NCI-H1048 (cell line): ENCODE measurements at places on chromosomes 5 and 9.

- no peak for DNase-seq
Observed at GRCh38 chr5:11387382-11387781, 516.9 kb downstream of the CTNND2 start.

DNA sequence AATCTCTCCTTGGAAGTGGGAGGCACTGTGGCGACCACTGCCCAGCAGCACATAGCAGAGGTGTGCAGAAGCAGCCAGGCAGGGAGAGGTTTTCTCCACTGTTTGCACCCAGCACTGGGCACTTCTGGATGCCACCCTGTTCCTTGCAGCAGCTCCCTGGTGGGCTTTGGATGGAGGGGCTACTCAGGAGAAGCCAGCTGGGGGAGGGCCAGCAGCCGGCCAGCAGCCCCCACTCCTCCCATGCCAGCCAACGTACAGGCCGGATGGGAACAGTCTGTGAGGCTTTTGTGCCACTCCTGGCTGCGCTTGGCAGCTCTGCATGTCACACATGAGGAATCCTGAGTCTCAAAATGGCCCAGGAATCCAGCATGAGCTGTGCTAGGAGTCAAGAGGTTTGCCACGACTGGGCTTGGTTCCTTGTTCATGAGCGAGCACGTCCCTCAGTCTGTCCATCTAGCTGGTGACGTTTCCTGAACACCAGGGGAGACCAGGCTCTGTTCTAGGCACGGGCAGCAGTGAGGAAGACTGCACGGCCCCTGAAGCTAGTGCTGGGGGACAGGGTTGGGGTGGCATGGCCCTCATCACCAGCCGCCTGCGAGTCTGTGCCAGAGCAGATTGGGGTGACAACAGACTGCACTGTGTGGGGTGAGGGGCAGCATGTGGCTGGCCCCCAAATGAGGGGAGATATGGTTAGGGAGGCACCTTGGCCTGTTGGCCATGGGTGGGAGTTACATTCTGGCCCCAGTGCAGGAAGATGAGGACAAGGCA is 10.1 kb downstream of the PHF2 start:
- DNase-seq = no peak

DNA sequence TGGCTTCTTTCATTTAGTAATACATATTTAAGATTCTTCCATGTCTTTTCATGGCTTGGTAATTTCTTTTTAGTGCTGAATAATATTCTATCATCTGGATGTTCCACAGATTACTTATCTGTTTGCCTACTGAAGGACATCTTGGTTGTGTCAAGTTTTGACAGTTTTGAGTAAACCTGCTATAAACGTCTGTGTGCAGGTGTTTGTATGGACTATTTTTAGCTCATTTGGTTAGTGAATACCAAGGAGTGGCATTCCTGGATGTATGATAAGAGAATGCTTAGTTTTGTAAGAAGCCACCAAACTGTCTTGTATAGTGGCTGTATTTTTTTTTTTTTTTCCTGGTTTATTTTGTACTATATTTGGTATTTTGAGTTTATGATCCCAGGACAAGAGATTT is 38.4 kb downstream of the PRRC1 start:
- DNase-seq = no peak

DNA sequence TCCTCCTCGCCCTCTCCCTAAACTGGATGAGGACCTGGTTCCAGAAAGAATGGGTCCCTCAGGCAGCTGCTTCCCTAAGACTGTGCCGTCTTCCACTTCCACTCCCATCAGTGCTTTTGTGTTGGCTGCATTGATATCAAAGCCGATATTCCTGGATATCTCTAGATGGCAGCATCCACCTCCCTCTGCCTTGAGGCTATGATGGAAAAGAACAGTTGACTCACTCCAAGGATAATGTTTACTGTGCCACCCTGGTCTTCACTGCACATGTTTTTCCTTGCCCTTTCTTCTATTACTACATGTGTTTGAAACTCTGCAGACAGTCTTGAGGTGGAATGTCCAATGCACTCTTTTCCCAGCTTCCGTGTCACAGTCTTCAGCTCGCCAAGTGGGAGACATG is 211.6 kb downstream of the MAST4 start:
- DNase-seq = no peak

DNA sequence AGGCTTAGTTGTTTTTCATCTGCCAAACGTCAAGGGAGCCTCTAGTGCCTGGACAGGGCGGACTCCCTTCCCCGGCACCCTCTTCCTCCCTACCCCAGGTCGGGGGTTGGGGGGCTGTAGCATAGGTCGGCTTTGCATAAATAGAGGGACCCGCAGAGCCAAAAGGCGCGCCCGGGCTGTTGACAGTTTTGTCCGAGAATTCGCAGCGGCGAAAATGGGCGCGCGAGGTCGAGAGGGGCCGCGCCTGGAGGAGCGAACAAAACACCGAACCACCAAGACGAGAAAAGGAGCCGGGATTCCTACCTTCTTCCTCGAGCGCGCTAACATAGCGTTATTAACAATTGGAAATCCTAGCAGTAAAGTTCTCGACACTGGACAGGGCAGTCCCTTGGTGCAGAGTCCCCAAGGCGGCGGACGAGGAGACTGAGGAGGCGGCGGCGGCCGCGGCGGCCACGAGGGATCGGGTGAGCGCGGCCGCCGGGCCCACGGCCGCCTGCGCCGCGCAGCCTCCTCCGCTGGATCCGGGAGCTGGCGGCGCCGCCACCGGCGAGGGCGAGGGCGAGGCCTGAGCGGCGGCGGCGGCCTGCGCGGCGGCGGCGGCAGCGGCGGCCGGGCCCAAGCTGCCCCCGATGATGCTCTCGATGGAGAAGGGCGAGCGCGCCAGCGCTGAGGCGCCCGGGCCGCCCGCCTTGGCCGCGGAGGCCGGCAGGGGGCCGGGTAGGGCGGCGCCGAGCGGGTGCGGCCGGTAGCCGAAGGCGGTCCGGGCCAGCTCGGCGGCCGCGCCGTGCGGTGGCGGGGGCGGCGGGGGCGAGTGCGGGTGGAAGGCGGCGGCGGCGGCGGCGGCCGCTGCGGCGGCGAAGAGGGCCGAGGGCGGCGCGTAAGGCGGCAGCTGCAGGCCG is 1.7 kb downstream of the FOXD1 start:
- no peak for DNase-seq
